ENCODE measurements at places on chromosomes 1 and 21.

DNA sequence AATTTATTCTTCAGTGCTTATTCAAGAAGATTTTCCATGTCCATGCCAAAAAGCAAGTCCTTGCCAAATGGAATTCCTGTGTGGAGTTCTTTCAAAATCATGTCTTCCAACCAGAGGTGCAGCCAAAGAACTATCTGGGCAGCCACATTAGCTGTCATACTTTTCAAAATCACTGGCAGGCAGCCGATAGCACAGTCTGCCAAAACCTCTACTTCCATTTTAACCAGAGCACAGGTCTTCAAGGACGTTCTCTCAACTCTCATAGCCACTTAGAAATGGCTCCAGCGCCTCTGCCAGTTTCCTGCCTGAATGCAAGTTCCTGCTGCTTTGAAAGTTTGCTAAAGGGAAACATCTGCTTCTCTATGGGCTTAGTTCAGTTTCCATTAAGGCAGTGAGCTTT is 975.7 kb upstream of the ADGRL4 start:
- DNase-seq, result no peak

DNA sequence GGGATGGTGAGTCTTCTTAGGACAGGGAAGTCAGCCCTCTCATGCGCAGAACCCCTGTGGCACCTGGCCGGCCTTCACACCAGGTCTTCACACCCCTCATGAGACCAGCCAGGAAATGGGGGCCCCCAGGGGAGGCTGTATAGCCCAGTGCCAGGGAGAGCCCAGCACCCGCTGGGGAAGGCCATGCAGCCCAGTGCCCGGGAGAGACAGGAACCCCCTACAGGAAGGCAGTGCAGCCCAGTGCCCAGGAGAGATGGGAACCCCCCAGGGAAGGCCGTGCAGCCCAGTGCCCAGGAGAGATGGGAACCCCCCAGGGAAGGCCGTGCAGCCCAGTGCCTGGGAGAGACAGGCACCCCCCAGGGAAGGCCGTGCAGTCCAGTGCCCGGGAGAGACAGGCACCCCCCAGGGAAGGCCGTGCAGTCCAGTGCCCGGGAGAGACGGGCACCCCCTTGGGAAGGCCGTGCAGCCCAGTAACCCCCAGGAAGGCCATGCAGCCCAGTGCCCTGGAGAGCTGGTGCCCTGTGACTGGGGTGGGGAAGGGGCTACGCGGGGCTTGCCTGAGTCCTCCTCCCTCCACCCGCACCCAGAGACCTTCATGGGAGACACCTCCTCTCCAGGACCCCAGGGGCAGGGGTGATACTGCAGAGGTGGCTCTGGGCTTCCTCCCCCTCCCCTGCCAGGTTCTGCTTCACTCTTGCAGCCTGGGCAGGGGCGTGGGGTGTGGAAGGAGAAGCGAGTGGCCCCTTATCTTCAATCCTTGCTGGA is 110.5 kb upstream of the COL6A1 start:
- DNase-seq, result no peak

GRCh38 chr1:226677027-226678020 is 61.8 kb downstream of the ITPKB start:
- DNase-seq, result peak; percentile 60

DNA sequence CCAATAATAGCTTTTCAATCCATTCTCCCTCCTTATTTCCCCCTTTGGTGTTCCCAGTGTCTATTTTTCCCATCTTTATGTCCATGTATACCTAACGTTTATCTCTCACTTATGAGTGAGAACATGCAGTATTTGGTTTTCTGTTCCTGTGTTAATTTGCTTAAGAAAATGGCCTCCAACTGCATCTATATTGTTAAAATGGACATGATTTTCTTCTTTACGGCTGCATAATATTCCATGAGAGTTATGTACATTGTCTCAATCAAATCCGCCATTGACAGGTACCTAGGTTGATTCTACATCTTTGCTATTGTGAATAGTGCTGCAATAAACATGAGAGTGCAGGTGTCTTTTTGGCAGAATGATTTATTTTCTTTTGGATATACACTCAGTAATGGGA is 126.7 kb downstream of the CTH start:
- DNase-seq, result no peak

DNA sequence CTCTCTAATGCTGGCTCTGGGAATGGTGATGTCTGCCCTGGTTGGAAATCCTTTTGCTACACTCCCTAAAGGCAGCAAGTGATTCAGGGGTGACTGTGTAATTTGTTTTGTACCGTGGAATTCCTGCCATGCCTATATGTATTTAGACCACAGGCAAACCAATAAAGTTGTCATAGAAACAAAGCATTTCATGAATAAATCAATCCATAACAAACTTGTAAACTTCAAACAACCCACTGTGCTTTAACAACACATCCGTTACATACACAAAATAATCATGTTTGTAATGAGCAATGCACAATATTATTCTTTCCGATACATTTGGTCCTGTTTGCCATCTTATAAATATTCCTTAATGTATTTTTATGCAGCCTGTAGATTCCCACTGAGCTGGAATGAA is 330.3 kb upstream of the SNX7 start:
- DNase-seq, result no peak

GRCh38 chr1:62437273-62437940 is 558 bp downstream of the USP1 start:
- DNase-seq, result peak; percentile 24

GRCh38 chr1:2482588-2482987 is 6.5 kb downstream of the PLCH2 start:
- DNase-seq, result no peak

DNA sequence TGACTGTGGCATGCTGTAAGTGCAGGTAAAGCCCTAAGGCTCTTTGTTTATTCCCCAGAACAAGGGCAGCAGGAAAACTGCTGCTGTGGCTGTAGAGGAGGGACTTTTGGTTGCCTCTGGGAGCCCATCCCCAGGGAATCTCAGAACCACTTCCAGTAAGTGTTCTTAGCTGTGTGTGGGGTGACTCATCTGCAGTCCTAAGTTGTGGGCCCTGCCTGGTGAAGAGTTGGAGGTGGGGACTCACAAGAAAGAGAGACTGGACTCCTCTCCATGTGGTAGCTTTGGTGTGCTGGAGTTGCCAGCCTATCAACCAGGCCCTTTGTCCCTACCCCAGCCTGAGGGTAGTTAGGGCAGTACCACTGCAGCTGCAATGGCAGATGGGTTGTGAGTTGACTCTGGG is 24.0 kb upstream of the DENND1B start:
- no peak for DNase-seq

DNA sequence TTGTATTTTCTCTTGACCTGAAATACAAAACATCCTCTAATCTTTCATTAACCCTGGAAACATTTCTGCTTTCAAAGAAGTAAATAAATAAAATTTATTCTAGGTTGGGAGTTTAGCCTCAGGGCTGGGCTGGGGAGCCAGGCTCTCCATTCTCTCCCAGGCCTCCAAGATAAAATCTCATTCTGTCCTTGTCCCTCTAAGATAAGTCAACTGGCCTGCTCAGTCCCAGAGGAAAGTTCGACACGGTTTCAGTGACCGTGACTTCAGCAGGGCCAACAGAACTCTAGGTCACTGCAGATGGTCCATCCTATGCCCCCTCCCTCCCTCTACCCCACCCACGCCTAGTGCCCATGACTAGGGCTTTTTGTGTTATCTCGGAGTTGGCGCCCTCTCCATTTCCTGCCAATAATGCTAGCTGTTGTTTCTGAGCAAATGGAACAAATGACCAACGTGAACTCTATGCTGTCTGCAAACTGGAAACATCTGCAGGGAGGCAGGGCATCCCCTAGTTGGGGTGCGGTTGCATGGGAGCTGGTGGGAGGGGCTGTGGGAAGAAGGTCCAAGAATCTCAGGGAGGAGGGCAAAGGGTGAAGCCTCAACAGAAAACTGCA is 10.1 kb upstream of the ADORA3 start:
- DNase-seq, result no peak

GRCh38 chr1:66951513-66951912 is 26.7 kb downstream of the MIER1 start:
- DNase-seq, result no peak

DNA sequence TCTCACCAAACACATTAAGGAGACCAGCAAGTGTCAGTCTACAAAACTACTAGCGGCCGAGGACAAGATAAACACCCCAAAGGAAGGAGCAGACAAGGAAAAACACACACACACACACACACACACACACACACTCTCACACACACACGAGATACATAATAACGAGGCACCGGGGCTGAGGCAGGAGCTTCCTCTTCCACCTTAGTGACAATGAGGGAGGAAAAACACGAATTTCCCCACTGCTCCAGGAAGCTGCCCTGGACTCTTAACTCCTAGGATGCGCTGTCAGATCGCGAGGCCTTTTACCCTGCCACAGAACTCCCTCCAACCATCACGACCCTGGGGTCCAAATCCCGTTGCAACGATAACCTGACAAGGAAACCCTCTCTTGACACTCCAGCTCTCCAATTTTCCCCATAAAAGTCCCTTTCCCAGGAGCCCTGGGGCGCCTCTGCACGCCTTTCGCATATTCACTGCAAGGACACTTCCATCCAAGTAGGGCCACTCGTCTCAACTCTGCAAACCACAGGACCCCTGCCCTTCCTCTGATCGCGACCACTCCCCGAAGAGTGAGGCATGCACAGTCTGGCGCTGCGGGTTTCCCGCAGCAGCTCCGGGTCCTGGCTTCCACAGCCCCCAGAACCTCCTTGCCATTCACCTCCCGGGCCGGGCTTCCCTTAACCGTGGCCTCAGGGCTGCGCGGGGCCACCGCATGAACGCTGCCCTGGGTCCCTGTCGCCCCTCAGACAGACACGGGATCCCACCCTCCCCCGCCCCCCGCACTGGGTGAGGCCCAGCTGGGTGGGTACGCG is 581 bp downstream of the ETV3 start:
- DNase-seq, result no peak

DNA sequence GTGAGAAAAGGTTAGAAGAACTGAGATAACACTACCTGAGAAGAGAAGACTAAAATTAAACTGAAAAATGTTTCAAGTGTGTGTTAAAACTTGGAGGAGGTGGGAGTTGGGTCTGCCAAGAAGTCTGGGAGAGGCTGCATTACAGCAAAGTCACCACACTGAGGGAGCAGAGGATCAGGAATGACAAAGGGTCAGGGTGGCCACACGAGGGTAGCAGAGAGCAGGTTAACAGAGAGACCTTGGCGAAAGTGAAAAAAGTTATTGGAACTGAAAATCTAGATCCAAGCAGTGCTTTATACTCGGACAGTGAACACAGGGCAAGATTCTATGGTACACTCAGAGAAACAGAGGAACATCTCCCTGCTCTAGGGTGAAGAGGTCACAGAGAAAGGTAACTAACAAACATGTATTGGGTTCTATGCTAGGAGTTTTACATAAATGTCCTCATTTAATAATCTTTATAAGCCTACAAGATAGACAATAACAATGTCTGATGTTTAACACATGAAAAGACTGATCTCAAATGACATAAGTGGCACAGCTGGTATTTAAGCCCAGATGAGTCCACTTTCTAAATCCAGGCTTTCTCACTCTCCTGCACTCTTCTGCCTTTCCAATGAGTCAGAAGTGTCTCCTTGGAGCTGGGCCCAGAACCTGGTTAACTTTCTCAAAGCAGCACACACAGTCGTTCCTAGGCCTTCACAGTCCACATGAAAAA is 10.3 kb upstream of the CADM3 start:
- peak; percentile 9 for DNase-seq

- DNase-seq, result no peak
Observed at GRCh38 chr21:30349572-30349971, 1.2 kb upstream of the KRTAP23-1 start.

DNA sequence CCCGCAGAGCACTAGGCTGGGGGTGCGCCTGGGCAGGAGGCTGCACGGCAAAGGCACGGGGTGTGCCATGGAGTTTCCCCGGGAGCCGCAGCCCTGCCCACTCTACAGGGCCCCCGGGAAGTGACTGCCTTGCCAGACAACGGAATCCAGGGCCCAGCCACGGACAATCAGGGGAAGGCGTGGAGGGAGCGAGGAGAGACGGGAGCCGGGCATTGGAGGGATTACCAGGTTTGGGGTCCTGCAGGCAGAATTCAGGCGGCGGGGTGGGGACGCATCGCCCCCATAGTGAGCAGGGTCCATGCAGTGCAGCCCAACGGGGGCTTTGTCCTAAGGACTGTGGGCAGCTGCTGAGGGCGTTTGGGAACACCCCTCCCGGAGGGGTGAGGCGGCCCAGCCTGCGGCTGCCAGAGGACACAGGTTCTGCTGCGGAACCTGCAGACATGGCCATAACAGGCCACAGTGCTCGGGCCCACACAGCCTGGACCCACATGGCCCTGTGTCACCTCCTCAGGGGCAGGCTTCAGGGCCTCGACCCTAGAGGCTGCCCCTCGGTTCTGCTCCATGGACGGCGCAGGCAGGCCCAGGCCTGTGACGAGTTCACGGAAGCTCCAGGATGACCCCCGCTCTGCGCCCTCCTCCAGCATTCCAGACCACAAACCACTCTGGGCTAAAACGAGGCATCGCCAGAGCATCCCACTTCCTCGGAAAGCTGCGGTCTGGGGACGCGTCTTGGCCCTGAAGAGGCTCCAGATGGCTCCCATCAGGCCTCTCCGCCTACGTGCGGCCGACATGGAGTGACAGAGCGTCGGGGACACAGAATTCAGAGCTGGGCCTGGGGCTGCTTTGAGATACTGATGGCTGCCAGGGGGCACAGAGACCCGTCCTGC is 54.5 kb downstream of the COL6A1 start:
- no peak for DNase-seq

- no peak for DNase-seq
Observed at GRCh38 chr1:89966656-89967055, 28.3 kb upstream of the ZNF326 start.

DNA sequence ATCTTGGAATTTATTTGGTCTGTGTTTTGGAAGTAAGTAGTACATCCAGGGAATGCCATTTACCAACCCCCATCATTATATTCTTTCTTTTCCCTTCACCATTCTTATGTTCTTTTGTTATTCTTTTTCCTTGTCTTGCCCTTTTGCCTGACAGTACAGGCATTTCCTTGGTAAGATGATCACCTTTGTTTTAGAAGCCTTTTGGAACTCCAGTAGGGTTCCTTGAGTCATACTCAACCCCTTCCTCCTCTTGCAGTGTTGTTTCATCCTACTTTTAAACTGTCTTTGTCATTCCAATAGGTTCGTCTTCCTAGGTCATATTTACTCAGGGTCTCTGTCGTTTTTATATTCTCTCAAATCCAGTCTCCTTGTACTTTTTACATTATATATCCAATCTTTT is 9.2 kb downstream of the MRPS21 start:
- no peak for DNase-seq

- DNase-seq, result no peak
Observed at GRCh38 chr1:46687921-46688509, 16.4 kb downstream of the TEX38 start.

- DNase-seq, result no peak
Observed at GRCh38 chr21:38295997-38296764, 39.4 kb downstream of the KCNJ15 start.
